T-helper 17 cell (primary cell): ENCODE measurements at places on chromosomes 7 and 10.

DNA sequence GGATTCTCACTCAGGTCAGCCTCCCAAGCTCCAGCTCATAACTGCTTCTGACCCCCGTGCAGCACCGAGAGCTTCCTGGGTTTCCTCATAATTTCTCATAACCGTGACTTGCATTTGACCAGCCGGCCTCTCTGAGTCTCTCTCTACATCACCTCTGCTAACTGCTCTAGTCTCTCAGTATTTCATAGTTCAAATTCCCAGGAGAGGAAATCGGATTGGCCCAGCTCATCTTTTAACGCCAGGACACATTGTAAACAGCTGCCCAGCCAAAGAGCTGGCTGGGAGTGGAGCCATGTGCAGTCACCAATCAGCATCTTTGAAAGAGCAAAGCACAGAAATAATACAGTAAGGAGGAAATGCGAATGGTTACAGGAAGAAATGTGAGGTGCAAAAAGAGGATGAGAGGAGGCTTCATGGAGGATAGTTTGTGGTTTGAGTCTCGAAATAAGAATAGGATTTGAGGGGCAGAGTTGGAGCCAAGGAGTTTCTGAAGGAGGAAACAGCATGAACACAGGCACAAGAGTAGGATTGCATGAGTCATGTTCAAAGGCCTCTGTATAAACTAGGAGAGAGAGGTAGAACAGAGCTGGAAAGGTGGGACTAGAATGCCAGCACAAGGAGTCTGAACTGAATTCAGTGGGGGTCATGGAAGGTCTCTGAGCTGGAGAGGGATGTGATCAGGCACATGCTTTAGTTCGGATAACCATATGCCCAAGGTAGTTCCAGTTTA, 15.2 kb upstream of the LBX1 start:
- DNase-seq, result no peak

- no peak for DNase-seq
Measured at GRCh38 chr7:157686285-157686894, 349.6 kb downstream of the DNAJB6 start.

DNA sequence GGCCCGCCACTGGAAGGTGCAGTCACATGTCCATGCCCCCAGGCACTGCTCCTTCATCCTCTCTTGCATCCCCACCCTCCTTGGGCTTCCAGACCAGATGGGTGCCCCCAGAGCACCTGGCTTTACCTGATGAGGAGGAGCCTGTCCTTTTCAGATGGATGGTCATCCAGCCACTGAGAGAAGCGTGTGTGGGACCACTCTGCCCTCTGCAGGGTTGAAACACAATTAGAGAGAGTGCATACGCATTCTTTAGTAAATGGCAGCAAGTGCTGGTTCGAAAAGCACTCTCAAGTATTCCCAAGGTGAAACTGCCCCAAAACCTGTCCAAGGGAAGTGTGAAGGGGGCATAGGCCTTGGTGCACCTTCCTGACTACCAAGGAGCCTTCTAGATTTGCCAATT, 41.6 kb downstream of the HBP1 start:
- DNase-seq, result no peak

- DNase-seq, result no peak
Measured at GRCh38 chr7:17580141-17580540, 281.7 kb downstream of the AHR start.

DNA sequence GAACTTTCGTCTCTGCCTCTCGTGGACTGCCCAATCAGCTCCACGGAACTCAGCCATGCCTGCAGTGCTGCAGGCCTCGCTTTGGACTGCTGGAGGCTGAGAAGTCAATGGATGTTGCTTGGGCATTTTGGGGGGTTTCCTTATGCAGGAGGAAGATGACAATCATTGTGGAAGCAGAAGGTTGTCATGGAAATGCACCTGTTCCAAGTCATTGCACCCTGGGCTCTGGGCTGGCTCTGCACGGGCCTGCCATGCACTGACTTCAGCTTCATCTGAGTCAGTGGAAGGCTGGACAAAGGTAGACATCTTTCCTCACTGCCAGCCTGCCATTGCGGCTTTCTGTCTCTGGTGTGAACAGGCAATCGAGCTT, 217.3 kb downstream of the RPS24 start:
- DNase-seq, result no peak
